Activated naive CD8-positive, alpha-beta T cell treated with anti-CD3 and anti-CD28 coated beads, Interleukin-2, amount 50 U/mL, for 16 hours (primary cell): ENCODE measurements at places on chromosomes 11 and 22.

GRCh38 chr11:75523811-75524664 lies 1.7 kb downstream of the GDPD5 start:
- DNase-seq, result no peak

DNA sequence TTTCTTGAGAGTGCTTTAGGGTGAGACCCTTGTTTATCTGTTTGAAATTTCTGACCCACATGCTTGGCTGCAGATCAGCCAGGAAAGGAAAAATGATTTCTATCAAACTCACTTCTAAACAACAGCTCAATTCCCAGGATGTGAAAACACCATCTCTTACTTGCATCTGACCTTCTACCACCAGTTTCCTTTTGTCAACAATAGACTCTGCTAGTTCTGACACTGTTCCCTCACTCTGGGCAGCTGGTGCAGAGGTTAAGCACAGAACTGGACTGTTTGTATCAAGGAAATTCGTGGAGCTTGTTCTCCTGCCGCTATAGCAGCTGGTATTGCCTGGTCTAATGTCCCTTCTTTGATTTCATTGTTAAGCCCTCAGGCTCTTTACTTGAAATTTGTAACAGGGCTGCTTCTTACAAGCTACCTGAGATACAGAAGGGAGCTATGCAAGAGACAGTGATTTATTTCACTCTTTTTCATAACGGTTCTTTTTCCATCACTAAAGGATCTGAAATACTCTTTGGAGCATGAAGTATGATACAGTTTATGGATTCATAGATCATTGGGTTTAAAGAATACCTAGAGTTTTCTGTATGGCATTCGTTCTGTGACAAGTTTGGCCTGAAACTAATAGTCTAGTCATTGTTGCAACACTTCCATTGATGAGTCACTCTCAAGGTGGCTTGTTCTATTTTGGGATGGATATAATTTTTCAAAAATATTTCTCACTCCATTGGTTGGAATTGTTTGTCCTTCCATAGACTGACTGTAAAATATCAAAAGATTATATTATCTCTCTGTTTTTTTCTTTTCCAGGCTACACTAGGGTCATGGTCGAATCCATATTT lies 178.2 kb upstream of the ZC3H12C start:
- no peak for DNase-seq

- no peak for DNase-seq
Observed at GRCh38 chr11:74870485-74870884, 78.4 kb downstream of the XRRA1 start.

- no peak for DNase-seq
Observed at GRCh38 chr11:108965306-108966001, 300.6 kb downstream of the DDX10 start.

DNA sequence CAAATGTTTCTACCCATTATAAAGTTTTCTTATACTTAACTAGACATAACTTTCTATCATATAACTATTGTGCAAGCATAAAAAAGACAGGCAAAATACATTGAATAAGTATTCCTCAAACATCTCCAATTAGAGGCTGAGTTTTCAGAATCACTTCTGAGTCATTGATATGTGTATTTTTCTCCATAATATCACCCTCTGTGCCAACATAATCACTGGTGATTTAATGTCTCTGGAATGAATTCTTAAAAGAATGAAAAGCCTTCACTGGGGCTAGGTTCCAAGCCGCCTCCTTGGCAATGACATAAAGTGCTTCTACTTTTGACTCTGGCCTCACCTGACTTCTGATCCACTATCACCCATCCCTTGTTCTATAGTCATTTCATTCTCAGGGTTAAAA lies 197.0 kb upstream of the E2F8 start:
- DNase-seq, result no peak

- DNase-seq, result no peak
Observed at GRCh38 chr11:94325681-94326080, 21.3 kb downstream of the IZUMO1R start.

GRCh38 chr22:31177420-31178162 lies 17.6 kb downstream of the RNF185 start:
- no peak for DNase-seq

GRCh38 chr11:94751786-94752185 lies 16.4 kb upstream of the AMOTL1 start:
- no peak for DNase-seq

DNA sequence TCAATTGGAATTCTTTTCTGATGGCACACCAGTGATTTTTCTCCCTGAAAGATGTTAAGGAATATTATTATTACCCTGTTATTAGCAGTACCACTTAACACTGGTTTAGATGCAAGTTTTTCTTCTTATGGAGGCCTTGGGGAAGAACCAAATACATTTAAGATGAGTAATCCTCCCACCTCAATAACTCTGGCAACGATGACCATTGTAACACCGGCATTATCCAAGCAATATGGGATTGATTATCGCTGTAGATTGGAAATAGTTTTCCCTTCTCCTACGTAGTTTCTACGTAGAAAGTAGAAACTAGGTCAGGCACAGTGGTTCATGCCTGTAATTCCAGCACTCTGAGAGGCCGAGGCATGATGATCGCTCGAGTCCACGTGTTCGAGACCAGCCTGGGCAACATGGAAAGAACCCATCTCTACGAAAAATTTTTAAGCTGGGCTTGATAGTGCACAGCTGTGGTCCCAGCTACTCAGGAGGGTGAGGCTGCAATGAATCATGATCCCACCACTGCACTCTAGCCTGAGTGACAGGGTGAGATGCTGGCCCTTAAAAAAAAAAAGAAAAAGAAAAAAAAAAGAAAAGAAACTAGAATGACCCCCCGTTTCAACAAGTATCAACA lies 45.5 kb downstream of the PACSIN2 start:
- no peak for DNase-seq

GRCh38 chr11:67628710-67629385 lies 889 bp downstream of the NUDT8 start:
- DNase-seq, result no peak

DNA sequence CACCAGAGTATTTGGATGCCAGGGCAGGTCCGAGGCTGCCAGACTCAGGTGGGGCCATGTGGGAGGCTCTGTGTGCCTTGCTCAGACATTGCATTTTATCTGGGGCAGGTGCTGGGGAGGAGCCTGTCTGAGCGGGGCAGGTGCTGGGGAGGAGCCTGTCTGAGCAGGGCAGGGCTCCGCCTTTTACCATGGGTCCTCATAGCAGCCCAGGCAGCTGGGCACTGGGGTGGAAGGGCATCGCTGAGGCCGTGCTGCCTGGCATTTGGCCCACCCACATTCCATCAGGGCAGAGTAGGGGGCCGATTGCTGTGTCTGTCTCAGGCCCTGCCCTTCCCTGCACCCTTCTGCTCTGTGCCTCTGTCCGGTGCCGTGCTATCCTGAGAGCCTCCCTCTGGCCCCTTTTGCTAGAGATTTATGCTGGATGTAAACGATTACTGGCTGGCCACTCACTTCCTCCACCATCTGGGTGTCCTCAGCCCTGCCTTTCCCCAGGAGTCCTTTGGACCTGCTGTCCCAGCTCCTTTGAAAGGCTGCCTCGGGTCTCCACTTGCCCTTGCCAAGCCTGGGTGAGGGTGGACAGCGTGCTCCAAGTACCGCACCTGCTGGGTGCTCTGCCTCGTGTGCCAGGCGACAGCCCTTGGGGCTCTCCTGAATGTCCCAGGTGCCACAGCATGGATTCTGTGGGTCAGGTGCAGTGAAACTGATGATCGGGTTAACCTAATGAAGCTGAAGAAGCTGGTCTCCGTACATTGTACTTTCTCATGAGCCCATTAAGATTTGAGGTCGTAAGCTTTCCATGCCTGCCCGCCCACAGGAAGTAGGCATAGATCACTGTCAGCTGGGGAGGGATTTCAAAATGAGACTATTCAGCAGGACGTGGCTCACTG lies 281.6 kb downstream of the TBC1D22A start:
- no peak for DNase-seq

DNA sequence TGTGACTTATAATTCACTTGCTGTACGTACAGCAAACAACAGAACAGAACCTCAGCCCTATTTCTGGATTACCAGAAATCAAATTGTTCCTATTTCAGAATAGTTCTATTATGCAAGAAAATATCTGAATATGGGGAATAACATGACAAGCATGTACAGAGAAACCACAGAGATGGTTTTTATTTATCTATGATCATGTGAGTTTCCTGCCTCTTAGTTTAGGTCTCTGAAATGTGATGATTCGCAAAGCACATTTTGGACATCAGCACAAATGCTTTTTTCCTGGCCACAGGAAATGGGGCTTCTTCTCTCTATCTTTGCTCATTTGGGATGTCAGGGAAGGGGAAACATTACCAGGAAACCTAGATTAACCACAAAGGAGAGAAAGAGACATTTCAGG lies 266.7 kb upstream of the CTSC start:
- DNase-seq, result no peak

GRCh38 chr11:68181719-68182451 lies 31.2 kb downstream of the KMT5B start:
- DNase-seq, result no peak

GRCh38 chr11:131737357-131737756 lies 366.9 kb downstream of the NTM start:
- no peak for DNase-seq

- DNase-seq, result no peak
Observed at GRCh38 chr11:103078710-103079109, 13.2 kb downstream of the DCUN1D5 start.

DNA sequence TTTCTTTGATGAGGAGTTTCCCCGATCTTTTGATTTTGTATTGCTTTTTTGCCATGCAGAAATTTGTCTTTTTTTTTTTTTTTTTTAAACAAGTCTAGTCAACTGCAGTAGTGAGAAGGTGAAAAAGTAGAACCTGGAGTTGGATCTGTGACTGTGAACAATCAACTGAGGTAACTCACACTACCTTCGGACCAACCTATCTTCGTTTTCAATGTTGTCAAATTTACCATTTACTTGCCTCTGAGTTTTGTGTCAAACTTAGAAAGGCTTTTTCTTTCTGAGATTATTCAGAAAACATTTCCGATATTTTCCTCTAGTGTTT lies 20.5 kb downstream of the KLHL22 start:
- DNase-seq, result no peak

DNA sequence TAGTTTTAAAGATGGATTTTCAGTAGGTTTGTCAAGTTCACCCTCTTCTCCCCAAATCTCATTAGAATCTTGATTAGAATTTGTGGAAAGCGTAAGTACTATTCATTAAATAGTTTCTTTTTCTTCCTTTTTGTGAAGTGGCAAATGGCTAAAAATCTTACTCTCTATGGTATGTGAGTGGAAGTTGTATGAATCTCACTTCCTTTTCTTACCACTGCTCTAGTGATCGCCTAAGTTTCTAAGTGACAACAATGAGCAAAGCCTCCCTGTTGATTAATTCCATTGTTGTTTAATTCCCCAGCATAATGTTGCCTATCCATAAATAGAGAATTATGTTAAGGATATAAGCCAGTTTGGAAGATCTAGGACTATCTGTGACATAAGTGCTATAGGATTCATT lies 82.7 kb downstream of the PGR start:
- DNase-seq, result no peak

- DNase-seq, result no peak
Observed at GRCh38 chr11:34640050-34640923, 19.4 kb downstream of the EHF start.

DNA sequence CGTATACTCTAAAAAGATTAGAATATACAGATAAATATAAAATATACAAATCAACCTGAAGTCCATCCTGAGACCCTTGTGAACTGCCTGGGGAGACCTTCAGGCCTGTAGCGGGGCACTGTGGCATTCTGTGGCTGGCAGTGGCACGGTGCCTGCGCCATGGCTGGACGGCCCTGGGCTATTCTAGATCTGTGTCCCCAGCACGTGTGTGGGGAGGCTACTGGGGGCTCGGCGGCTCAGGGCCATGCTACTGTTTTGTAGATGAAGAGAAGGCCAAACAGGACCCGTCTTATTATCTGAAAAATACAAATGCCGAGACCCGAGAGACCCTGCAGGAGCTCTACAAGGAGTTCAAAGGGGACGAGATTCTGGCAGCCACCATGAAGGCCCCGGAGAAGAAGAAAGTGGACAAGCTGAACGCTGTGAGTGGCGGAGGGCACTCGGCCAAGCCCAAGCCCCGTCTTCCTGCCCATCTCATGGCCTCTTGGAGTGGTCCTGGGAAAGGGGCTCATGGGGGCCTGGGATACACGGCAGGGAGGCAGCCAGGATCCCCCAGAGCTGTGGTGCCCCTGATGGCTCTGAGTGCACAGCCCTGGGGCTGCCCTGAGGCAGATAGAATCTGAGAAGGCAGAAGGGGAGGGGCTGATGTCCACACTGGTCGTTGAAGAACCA lies 18.8 kb downstream of the PPIL2 start:
- DNase-seq, result no peak

GRCh38 chr11:88655196-88655595 lies 317.7 kb upstream of the CTSC start:
- no peak for DNase-seq

- no peak for DNase-seq
Observed at GRCh38 chr11:87779276-87780067, 395.8 kb downstream of the RAB38 start.

- no peak for DNase-seq
Observed at GRCh38 chr22:42280836-42281235, 10.4 kb upstream of the TCF20 start.

- no peak for DNase-seq
Observed at GRCh38 chr11:1290052-1291040, 19.1 kb downstream of the TOLLIP start.

- no peak for DNase-seq
Observed at GRCh38 chr11:5736396-5736795, at the start of gene OR56B1. Gene OR56B1 (plus strand): TSS chr11:5736448. CDS start chr11:5736517, 69 bp downstream.

DNA sequence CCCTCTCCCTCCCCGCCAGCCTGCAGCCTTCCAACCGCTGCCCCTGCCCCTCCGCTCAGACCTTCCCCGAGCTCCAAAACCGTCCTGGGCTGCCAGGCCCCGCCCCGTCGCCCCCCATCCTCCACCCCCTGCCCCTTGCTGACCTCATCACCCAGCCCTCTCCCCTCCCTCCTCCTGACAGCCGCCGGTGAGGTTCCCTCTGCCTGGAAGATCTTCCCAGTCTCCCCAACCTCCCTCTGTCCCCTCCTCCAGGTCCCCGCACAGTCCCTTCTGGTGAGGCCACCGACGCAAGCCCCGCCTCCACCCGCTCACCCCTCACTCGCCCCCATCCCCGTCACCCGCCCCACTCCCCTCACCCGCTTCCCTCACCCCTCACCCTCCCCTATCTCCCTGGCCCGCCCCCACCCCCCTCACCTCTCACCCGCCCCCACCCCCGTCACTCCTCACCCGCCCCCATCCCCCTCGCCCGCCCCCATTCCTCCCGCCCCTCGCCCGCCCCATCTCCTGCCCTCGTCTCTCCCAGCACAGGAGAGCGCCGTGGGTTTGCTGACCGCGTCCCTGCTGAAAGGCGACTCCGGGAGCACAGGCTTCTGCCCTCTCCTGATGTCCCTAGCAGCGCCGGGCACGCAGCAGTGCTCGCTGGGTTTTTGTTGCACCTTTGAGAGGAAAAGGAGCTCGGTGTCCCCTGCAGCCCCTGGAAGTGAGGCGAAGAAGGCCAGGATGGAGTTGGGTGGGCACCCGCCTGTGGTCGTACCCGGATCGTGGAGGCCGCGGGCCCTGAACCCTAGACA lies 16.4 kb upstream of the UPK3A start:
- no peak for DNase-seq

DNA sequence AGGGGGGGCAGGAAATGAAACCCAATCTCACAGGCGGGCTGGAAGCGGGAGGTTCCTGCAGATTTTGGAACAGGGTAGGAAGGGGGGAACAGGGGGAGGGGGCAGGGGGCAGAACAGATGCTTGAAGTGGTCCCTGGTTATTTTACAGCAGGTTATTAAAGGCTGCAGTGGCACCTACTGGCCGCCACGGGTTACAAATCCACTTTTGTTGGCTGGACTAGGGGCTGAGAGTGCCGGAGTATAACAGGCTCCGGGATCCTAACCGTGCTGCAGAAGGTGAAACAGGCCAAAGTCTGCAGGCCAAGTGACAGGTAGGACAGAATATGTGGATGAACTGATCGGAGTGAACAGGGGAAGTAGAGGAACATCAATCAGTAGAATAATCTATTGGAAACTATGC lies 2.5 kb downstream of the ROBO3 start:
- no peak for DNase-seq
